Activated T-helper 9 cell treated with anti-CD3 and anti-CD28 coated beads, Interleukin-2, amount 50 U/mL, for 16 hours (primary cell): ENCODE measurements at places on chromosomes 5 and 9.

DNA sequence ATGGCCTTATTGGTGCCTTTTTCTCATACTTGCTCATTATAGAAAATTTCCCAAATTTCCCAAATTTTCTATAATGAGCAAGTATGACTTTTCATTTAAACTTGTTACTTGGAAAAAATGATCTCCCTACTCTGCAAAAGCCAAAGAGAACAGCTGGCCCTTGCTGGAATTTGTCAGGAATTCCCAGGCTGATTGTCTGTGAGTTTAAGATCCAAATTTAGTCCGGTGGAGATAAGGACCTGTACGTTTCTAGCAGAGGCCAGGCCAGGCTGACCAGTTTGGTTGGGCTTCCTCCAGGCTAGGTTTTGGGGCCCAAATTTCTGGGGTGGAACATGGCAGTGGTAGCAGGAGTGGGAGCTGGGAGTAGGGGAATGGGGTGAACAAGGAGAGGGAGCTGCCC lies 51.9 kb downstream of the NEURL1B start:
- DNase-seq = no peak

DNA sequence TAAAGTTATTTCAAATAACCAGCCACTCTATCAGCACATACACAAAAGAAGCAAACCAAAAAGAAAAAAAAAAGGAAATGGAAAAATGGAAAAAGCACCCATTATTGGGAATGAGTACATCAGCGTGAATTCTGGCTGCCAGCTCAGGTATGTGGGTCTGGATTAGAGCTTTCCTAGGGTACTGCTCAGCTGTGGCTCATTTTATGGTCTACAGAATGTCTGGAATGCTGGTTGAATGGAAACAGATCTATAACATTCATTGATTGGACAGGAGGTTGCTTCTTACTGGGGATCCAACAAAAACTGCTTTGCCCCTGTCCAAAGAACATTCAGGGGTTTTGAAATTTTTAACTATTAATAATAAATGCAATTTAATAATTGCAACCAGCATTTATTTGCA lies 3.9 kb upstream of the CAST start:
- DNase-seq = no peak

DNA sequence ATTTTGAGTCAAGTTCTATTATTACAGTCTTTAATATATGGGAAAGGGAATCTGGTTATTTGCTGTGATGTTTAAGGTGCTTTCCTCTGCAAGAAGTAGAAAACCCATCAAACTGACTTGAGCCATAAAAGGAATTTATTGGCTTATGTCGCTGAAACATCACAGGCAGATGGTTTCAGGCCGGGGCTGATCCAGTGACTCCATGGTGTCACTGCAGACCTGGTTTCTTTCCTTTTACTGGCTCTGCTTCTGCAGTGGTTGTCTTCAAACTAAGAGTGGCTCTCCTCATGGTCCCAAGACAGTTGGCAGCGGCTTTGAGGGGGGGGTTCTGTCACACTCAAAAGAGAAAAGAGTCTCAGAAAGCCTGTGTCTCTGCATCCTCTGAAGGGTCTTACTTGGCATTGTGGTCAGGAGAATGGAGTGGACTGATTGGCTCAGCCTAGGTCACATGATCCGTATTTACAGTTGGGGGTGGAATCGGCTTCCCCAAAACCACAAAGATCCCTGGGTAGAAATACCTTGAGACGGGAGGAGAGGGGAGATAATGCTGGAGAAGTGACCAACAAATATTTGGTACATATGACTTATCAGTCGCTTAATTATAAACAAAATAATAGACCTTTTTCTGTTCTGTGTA lies 106.3 kb downstream of the DAPK1 start:
- DNase-seq = no peak

- DNase-seq = no peak
These were observed 23.9 kb downstream of the CLTA start for GRCh38 chr9:36214571-36214970.

DNA sequence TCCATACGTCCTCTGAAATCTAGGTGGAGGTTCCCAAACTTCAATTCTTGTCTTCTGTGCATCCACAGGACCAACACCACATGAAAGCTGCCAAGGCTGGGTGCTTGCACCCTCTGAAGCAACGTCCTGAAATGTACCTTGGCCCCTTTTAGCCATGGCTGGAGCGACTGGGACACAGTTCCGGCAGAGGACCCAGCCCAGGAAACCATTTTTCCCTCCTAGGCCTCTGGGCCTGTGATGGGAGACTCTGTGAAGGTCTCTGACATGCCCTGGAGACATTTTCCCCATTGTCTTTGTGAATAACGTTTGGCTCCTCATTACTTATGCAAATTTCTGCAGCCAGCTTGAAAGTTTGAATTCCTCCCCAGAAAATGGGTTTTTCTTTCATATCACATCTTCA lies 261.8 kb upstream of the RFX3 start:
- DNase-seq = no peak

GRCh38 chr5:62263401-62263800 lies 42.6 kb upstream of the KIF2A start:
- no peak for DNase-seq
